ENCODE measurements at places on chromosomes 16 and 17. TPM values are rescaled to one million over a fixed set of nuclear protein-coding genes. Genes with fewer than 3 reads are reported as not detected.

- DNase-seq: no peak
Observed at GRCh38 chr17:760371-760770, 8.3 kb upstream of the GEMIN4 start.

- no peak for DNase-seq
Observed at GRCh38 chr16:10332241-10332640, 53.6 kb upstream of the ATF7IP2 start.

The OTOP2 gene
- total RNA-seq: 0.28 TPM

GRCh38 chr17:83110735-83111134 is 31.3 kb downstream of the METRNL start:
- no peak for DNase-seq

The RDM1 gene
- 0.96 TPM for total RNA-seq

The SRCIN1 gene
- 4.2 TPM for total RNA-seq

- no peak for DNase-seq
Observed at GRCh38 chr16:66337463-66338188, 28.9 kb upstream of the CDH5 start.

- DNase-seq: no peak
Observed at GRCh38 chr17:69651921-69652320, 237.4 kb downstream of the MAP2K6 start.

DNA sequence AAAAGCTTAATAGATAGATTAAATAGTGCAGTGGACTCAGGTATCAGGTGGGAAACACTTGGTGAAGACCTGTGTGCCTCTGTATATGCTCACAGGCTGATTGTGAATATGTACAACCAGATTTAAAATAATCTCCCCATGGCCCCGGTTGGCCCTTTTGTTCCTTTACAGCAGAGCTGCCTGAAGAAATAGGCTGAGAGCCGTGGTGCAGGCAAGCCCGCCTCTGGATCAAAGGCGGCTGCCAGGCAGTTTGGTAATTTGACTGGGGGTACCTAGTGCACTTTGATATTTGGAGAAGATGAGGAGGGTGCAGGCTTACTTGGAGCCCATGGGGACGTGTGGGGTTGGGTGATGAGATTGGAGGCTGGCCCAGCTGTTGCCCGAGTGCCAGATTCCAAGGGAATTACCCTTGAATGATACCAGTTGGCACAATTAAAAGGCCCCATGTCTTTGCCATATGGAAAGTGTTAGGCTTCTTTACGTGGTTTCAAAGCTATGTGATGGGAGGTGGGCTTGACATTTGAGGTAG is 5.0 kb downstream of the NKD1 start:
- no peak for DNase-seq

The NPIPA7 gene
- total RNA-seq: 10.9 TPM

The CIBAR2 gene
- total RNA-seq: not detected

DNA sequence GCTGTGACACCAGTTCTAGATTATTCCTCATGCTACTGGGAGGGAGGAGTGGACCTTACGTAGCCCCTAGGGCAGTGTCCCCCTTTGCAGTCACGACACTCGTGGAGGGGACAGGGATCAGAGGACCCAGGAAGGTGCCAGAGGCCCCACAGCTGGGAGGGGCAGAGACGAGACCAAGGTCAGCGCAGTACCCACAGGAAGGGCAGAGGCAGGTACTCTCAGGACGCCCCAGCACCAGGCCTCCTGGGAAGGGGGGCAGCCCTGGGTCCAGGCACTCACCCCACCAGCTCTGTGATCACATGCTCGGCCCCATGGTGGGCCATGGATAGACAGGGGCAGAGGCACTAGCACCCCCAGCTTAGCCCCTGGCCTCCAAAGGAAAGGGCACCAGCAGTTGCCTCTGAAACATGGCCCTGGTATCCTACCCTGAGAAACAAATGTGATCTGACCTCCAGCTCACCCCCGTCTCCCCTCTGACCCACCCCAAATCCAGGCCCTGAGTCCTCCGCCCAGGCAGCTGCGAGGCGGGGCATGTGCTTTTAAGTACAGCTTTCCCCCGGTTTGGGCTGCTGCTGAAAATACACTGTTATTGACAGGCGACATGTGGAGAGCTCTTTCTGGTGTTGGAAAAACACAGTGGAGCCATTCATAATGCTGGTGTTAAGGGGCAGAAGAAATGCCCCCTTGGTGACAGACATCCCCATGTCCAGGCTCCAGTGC is 361.9 kb downstream of the C16orf95 start:
- DNase-seq: no peak

- DNase-seq: no peak
Observed at GRCh38 chr17:20028443-20028842, 19.3 kb downstream of the SPECC1 start.

DNA sequence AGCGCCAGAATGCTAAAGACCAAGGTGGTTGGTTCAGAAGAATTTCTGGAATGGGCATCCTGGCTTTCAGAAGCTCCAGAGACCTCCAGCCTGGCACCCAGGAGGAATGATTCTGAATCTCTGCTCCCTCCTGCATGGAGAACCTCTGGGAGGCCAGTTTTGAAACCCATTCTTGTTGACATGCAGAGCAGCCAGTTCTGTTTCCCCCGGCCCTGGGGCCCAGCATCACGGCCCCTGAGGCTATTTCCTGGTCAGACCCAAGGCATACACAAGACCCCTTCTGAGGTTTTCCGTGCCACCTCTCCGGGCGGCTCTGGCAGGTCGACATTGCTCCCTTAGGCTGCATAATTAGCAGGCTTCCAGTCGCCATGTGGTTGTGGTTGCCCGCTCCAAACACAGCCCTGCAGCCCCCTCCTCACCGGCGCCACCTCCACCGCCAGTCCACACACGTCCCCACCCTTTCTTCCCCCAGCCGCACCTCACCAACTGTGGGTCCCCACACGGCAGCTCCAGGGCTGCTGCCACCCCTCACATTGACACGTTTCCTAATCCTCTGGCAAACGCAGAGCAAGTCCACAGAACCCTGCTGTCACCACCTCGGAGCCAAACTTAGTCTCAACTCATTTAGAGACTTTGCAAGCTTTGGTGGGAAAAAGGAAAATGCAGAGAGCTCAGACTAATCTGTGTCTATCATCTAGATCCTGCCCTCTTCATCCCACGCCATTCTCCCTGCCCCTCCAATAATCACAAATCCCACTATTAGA is 367.1 kb downstream of the SOX9 start:
- DNase-seq: no peak

Measured in mammary epithelial cell (primary cell).